ENCODE measurements at places on chromosomes 4 and X.

DNA sequence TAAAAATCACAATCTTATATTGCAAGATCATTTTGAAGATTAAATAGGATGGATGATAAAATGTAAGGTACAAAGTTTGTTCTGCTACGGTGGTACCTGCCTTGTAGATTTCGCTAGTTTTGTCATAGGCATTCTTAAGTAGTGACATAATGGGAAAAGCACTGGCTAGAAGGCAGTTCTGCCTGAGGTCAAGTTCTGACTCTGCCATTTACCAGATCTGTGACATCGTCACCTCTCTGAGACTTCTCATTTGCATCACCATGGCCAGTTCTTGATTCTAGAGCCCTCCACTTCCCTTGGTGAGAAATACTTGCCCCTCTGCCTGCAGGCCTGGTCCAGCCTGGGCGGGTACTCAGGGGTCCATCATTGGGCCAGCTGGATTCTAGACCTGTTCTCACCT lies 85.2 kb downstream of the HS3ST1 start:
- DNase-seq: no peak

GRCh38 chr4:85508654-85509053 lies 33.7 kb downstream of the ARHGAP24 start:
- DNase-seq: no peak

GRCh38 chrX:41695426-41695825 lies 6.7 kb downstream of the GPR34 start:
- DNase-seq: no peak

DNA sequence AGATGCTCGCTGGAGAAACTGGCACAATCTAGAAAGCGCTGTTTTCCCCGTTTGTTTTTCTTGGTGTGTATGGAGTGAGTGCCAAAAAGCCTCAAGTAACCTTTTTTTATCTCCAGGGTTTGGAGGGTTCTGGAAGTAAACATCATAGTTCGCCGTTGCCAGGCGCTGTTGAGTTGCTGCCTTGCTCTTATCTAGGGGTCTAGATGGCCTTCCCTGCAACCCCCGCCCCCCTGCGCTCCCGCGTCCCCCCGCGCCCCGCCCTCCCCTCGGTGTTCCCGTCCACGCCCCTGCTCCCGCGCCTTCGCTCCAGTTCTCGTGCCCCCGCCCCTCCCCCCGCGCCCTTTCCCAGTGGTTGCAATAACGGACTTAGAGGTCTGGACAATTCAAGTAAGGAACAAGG lies 555 bp upstream of the GCNA start:
- no peak for DNase-seq

GRCh38 chr4:26141911-26142638 lies 178.7 kb upstream of the RBPJ start:
- peak; percentile 11 for DNase-seq

DNA sequence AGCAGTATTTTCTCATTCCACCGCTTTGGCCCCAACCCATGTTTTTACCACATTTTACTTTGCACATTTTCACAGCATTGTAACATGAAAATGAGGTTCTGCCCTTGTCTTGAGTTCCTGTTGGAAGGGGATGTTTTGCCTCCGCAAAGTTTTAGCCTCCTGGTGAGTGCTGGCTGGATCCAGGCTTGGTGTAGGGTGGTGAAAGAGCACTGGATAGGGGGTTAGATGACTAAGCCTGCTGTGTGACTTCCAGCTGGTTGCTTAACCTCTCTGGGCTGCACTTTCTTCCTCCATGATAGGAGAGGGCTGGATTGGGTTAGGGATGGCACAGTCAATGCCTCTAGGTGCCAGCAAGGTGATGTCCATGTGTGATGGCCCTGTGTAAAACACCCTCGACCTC lies 28.9 kb downstream of the CYTL1 start:
- no peak for DNase-seq

- no peak for DNase-seq
These were observed 35.1 kb downstream of the INPP4B start for GRCh38 chr4:142811034-142811433.

DNA sequence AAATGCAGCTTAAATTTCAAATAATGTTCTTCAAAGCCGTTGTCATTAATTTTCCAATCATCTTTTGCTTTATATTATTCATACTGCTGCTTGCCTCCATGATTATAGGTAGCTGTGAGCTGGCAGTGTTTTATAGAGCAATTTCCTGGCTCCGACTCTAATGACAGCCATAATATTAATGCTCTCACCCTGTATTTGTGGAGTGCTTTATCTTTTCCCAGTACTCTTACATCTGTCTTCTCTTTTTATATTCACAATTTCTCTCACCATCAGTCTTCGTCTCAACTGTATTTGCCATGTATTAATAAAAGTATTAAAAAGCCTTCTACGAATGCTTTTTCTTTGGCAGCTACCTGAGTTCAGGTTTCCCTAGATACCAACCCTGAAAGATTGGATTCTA lies 21.0 kb downstream of the ATXN3L start:
- no peak for DNase-seq

GRCh38 chr4:89674876-89675459 lies 162.0 kb downstream of the SNCA start:
- no peak for DNase-seq

- no peak for DNase-seq
These were observed 1.1 kb downstream of the CFAP299 start for GRCh38 chr4:80336582-80336981.

DNA sequence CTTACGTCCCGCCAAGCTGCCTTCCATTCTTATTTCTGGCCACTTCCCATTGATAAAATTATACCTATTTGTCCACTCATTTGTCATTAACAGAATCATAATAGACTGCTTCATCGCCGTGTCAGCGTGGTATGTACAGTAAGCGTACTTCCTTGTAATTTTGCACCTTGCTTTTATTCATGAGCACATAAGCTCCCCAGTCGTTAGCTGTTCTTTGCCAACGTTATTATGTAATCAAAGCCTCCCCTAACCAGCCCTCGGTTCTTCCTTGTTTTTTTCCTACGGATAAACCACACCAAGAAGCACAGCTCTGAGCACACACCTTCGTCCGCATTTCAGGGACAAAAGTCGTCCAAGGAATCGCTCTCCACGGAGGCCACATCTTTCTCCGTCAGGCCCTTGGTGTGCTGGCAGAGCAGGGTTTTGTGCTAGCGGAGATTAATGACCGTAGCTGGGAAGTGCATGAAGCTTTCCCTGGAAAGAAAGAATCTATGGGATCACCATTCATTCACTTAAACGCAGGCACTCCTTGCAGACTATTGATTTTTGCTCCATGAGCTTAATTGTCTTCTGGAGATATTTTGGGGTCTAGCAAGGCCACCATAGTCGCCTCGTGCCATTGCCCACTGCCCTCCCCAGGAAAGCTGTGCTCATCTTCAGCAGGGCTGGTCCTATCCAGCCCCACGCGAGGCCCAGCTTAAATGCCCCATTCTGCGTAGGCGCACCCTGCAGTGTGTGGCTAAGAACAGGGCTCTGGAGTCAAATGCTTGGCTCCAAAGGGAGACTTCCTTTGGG lies 200.9 kb upstream of the PSAPL1 start:
- no peak for DNase-seq

GRCh38 chr4:48804584-48805301 lies 24.7 kb upstream of the FRYL start:
- no peak for DNase-seq

- no peak for DNase-seq
These were observed 76.5 kb downstream of the MAPK10 start for GRCh38 chr4:86283371-86283770.

GRCh38 chr4:145881576-145881975 lies 57.0 kb downstream of the ZNF827 start:
- no peak for DNase-seq

DNA sequence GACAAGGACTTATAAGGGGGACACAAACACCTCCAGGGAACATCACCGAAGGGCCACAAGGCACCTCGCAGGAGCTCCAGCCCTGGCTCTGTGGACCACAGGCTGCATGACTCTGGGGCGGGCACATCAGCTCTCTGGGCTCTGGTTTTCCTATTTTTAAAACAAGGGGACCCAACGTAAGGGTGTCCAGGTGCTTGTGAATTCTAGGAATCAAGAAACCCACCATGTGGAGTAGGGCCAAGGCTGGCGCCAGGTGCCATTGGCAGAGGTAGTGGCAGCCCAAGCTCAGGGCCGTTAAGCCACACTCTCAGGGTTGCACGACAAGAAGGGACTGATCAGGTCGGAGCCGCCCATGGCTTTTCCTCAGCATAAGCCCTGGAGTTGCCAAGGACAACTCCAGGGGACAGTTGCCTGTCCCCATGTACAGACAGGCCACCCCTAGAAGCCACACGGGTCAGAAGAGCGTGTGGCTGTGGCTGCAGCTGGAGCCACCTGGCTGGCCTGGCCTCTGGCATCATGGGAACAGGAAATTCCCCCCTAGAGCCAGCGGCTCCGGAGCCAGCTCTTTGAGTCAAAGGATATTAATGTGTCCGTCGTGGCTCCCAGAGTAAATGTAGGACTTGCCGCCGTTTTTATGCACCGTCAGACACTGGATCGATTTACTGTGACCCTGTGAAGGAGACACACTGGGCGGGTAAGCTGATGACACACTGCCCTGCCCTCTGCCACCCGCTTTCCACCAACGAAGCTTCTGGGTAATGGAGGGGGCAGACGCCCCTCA lies 32.5 kb downstream of the WDR1 start:
- no peak for DNase-seq

GRCh38 chrX:54964766-54965497 lies 29.1 kb downstream of the PFKFB1 start:
- DNase-seq: no peak

- no peak for DNase-seq
These were observed 10.7 kb upstream of the RBMXL3 start for GRCh38 chrX:115178473-115178872.

GRCh38 chr4:139934708-139935195 lies 219.2 kb downstream of the MAML3 start:
- no peak for DNase-seq

DNA sequence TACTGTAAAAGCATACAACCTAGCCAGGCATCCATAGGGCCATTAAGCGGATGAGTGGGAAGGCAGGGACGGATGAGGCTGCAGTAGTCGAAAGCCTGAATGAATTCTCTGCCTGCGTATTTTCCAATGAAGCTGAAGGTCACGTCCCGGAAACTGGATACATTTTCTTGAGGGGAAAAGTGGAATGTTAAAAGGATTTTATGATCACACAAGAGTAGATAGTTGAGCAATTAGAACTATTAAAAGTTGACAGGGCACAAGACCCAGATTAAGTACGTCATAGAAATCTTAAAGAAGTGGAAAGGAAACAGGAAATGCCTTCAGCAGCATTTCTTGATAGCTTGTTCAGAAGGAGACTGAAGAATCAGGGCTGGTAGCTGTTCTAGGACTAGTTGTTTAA lies 98.3 kb upstream of the CXXC4 start:
- no peak for DNase-seq

DNA sequence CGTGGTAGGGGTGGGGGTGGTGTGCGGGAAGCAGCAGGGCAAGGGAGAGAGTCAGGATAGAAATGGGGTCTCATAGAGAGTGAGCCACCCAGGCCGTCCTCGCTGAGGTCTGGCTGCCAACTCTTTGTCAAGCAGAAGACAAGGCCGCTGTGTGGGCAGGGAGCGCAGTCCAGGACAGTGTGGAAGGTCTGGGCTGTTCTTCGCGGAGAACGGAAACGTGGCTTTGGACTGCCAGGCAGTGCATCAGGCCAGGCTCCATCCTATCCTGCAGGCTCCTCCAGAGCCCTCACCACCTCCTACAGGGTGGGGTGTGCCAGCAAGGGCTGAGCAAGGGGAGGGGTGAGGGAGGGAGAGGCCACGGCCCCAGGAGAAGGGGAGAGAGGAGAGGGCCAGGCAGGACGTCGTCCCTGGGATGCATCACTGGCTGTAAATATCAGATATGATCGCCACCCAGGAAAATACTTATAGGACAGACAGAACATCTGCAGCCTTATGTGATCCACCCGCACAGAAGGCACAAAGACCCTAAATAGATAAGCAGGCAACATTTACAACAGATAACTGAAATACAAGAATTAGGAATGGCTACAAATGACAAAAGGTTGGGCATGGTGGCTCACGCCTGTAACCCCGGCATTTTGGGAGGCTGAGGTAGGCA lies 85.3 kb downstream of the ABLIM2 start:
- no peak for DNase-seq

GRCh38 chrX:68203646-68204045 lies 229.6 kb downstream of the OPHN1 start:
- no peak for DNase-seq

GRCh38 chr4:102319594-102319993 lies 25.7 kb downstream of the SLC39A8 start:
- no peak for DNase-seq

DNA sequence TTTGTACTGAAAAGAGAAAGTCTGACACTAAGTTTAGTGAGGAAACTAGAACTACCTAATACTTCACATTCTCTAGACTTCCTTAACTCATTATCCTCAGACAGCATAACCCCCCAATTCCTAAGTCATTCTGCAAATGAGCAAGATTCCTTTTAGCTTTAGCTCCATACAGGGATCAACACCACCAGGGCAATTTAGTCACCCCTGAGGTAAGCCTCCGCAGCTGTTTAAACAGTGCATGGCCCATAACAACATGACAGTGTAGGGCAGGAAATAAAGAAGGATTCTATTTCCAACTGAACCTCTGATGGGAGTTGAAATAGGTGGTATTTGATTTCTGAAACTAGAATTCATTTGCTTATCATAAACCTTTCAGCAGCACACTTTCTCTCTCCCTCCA lies 112.8 kb upstream of the DKK2 start:
- no peak for DNase-seq

- DNase-seq: no peak
These were observed 3.0 kb downstream of the ANK2 start for GRCh38 chr4:113052379-113052951.

GRCh38 chr4:111128327-111128726 lies 505.4 kb upstream of the PITX2 start:
- no peak for DNase-seq

DNA sequence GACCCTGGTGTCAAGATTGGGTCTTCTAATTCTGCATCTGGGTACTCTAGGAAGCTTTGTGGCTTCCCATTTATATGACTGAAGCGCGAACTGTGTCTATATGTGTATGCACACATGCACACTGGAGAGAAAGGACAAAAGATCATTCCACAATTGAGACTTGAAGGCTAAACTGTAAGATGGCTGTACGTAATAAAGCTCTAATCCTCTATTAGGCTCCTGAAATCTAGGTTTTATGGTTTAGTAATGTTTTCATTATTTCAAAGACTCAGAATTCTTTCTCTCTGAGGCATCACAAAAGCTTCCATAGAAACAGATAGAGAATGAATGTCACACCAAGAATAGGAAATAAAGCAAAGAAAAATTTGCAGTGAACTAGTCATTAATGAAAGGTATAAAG lies 320.7 kb upstream of the FTHL17 start:
- DNase-seq: no peak

- no peak for DNase-seq
These were observed 680 bp upstream of the ASMTL start for GRCh38 chrX:1453395-1453783.

DNA sequence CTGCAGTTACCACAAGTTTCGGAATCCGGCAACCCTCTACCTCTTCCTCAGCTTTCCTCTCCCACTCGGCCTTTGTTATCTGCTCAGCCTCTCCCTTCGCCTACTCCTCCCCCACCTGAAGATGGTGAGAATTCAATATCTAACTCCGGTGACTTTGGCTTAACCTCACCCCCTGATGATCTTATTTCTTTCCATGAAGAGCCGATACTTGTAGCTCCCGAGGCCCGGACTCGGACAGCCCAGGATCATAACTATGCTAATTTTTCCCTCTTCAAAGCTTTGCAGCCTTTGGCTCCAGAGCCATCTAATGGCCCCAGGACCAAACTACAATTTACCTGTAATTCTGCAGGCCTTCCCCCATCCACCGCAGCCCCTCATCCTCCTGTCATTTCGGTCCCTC lies 32.0 kb upstream of the MGST2 start:
- no peak for DNase-seq
